Spinal cord (tissue), 10 donors: ENCODE measurements at places on chromosomes 2 and 18.

- no peak for DNase-seq
These were observed 77.2 kb upstream of the SLC38A11 start for GRCh38 chr2:165032559-165032958.

DNA sequence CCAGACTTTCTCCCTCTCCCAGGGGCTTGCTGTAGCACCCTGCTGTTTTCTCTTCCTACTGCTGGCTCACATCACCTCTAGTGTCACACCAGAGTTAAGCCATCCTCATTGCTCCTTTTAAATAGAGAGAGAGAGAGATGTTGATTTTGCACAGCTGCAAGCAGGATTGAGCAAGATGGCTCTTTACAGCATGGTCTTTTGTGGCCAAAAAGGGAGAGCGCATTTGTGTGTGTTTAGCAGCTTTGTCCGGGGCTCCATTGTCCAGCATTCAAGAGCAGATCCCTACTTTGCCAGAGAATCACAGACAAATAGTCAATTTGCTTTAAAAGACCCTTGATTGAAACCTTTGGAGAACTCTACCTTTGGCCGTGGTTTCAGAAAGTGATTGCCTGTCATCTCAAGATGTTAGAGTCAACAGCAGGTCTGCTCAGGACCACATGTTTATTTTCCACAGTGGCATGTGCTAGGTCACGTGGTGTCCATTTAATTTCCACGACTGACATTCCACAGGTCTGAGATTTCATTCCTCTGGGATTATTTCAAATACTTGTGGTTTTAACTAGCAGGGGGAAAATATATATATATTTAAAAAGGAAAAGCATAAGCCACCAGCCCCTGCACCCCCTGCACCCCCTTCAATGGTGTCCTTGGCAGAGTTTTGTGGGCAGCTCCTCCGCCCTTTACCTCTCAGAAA, 359.9 kb upstream of the SLC14A2 start:
- no peak for DNase-seq

DNA sequence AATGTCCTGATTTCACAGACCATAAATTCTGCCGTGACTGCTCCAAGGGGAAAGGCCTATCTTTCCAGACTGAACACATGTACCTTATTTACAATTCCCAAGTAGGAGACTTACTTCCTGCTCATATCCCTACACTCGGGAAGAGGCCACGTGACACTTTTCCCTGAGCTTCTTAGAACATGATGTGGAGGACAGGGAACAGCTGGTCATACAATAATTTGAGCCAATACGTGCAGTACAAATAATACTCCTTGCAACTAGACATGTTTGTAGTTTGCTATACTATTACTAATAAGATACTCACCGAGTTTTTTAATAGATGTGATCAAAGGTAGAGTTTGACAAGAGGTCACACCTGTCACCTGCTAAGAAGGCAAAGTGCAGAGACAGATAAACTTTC, 256.4 kb downstream of the SP3 start:
- no peak for DNase-seq

DNA sequence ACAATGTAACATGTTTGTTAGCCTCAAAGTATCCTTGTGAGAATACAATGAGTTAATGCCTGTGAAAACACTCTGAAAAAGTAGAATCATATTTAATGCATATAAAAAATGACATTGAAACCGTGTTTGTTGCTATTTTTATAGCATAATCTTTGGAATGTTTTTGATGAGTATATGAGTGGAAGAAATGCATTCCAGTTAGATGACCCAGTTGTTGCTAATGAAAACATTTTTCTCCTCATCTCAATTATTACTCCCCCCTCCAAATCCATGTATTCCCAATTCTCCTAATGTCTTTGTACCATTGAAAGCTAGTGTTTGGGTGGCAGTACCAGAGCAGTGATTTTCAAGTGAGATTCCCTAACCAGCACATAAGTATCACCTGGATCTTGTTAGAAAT, 67.1 kb upstream of the DSEL start:
- DNase-seq = no peak
